NK-92 treated with Interleukin-12 subunit alpha and Interleukin-12 subunit beta, amount 100 ng/mL, for 24 hours (cell line): ENCODE measurements at places on chromosomes 4 and X.

DNA sequence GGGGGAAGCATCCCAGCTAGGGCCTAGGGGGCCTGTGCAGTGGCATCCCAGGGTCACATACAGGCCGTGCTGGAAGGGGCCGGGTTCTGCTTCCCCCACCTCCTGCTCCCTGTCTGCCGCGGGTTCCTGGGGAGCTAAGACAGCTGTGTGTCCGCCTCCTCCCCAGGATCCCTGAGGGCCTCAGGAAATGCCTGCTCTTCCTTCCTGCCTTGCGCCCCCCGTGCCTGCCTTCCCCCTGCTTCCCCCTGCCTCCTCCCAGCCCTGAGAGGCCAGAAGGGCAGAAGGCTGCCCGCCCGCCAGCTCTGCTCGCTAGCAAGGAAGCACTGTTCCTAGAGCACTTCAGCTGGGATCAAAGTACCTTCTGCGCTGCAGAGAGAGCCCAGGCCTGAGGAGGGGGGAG is 2.9 kb upstream of the BGN start:
- DNase-seq: no peak

DNA sequence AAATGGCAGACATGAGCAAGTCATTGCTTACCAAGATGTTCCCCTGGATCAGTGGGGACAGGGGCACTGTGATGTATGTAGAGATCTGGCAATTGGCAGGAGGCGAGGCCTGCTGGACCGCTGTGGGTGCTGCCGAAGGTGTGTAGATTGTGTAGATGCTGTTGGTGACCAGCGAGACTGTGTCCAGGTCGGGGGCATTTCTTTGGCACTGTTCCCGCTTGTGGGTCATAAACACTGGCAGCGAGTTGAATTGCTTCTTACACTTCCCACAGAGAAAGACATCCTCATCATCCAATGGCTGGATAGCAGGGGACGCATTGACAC is 52.7 kb downstream of the CFAP299 start:
- no peak for DNase-seq

GRCh38 chrX:133892337-133892736 is 93.1 kb downstream of the GPC3 start:
- DNase-seq: no peak

- no peak for DNase-seq
Measured at GRCh38 chr4:36304138-36304681, 22.8 kb downstream of the DTHD1 start.

DNA sequence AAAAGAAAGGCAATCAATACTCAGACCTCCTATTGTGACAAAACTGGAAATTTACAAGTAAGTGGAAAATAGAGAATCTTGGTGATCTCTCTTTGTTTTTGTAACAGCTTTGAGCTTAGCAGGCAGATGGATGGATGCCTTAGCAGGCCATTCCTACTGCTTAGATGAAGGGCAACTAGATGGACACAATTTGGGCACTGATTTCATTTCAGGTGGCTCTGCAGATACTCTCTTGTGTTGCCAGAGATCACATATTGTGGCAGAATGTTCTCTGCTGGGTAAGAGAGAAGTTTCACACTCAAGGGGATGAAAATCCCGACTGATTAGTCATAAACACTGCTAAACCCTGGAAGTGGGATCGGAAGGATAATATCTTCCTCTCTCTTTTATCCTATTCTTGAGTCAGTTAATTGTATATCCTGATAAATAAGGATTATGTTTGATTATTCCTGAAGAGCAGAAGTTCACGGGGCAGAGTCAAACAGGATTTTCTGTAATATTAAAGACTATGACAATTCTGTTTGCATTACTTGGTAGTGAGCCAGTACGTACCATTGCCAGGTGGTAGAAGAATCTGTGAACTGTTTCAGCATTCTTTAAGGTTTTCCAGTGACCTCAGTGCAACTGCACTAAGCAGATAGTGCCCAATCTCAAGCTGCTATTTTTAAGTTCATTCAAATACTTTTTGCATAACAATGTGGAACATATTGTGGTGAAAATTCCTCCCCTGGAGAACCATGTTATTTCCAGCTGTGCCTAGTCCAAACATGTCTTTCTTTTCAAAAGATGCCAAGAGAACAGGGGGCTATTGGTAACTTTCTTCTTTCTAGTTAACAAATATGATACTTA is 974.3 kb downstream of the FSTL5 start:
- DNase-seq: no peak

DNA sequence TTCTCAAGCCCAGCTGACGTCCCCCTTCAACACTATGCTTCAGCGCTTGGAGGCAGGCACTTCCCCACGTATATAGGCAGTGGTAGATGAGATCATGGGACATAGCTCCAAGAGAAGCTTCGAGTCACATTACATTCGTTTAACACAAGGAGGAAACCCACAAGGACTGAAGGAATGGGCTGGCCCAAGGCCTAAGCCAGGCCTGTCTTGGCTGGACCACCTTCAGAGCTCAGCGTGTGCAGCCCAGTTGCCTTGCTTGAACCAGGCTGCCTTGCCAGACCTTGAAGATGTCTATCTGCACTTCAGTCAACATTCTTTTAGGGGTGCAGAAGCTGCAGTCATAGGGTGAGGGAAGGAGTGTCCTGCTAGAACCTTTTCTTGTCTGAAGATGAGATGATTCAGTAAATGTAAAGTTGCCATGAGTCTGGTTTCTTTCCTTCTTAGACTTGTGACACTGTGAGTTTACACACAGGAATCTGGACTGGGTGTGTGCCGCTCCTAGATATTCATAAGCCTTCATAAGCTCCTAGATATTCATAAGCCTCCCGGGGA is 144.1 kb upstream of the RBPJ start:
- no peak for DNase-seq

- DNase-seq: no peak
Measured at GRCh38 chrX:8305350-8305749, 134.3 kb upstream of the VCX2 start.

DNA sequence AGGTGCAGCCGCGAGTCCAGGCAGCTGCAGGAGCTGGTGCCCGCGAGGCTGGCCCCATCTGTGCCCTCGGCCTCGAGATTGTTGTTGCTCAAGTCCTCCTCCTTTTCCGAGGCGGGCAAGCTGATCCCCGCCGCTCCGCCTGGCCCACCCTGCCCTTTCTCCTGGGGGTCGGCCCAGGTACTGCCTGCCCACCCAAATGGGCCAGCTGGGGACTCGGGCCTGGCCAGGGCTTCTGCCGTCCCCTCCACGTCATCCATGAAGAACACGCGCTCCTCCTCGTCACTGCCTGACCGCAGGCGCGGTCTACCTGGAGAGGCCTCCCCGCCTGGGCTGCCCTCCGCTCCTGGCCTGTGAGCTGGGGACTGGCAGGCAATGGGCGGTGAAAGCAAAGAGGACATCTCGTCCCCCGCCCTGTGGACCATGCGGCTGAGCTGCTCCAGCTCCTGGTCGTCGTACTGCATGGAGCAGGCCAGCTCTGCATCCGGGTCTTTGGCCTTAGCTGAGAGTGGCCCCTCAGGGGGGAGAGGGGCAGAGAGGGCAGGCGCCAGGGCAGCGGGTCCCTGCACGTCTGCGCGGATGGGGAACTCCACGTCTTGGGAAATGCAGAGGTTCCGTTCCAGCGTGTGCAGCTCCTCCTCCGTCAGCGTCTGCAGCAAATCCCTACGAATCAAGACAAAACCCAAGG is 43.1 kb upstream of the MXD4 start:
- DNase-seq: no peak

DNA sequence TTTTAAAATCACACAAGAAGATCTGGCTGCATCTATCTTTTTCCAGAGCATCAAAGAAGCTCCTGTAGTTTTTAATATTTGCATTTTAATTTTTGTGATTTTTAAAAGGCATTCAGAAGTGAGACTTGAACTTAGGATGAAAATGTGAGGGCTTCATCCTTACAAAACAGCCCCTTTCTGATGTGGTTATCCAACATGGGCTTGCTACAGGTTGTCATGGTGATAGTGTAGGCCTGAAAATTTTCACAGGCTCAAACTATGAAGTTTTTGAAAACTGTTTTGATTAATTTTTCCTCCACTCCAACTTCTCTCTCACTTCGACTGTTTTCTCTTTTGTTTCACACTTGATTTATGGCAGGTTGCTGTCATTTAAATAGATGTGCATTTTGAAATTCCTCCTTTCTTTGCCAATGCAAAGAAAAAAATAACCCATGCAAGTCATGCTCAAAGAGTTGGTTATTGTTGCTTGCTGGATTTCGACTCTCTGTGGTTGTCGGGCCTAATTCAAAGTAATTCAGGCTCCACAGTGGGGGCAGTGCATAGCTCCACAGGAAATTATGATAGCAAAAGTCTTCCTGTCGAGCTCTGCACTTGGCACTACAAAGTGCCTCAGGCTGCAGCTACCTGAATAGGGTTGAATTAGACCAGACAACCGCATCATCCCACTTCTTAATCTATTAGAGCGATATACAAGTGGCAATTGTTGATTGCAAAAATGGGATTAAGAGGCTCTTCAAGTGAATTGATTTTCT is 201.0 kb upstream of the GPR101 start:
- no peak for DNase-seq
